ENCODE measurements at places on chromosomes 7 and 10. TPM values are rescaled to one million over a fixed set of nuclear protein-coding genes. Genes with fewer than 3 reads are reported as not detected.

Gene SPDYE11
- not detected for total RNA-seq

- DNase-seq: no peak
Observed at GRCh38 chr10:108303149-108303548, 1138.6 kb upstream of the SORCS1 start.

DNA sequence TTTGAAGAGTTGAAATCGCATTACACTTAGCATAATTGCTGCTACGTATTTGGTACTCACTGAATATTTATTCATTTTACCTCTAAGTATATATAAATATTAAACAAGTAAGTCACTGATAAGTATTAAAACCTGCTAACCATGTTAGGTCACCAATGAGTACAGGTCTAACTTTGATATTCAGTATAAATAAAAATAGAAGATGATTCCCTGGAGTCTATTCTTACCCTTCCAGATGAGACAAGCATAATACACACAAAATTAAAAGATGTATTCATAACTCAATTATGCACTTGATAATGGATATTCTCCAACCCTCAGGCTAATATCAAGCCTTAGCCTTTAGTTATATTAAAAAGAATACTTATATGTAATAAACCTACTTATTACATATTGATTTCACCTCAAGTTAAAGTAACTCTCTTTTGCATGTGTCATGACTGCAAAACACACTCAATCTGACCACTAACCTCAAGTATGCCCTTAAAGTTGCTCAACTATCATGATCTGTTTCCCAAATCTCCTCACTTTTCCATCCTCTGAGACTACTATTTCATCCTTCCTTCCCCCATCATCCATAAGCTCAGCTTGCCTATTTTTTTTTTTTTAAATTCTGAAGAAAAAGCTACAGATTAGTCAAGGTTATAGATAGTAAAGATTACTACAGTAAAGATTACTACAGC, 46.8 kb downstream of the IPMK start:
- no peak for DNase-seq

GRCh38 chr7:138550337-138550736, 90.3 kb downstream of the TRIM24 start:
- DNase-seq: no peak

- no peak for DNase-seq
Observed at GRCh38 chr10:30694518-30695228, 65.1 kb upstream of the LYZL2 start.

DNA sequence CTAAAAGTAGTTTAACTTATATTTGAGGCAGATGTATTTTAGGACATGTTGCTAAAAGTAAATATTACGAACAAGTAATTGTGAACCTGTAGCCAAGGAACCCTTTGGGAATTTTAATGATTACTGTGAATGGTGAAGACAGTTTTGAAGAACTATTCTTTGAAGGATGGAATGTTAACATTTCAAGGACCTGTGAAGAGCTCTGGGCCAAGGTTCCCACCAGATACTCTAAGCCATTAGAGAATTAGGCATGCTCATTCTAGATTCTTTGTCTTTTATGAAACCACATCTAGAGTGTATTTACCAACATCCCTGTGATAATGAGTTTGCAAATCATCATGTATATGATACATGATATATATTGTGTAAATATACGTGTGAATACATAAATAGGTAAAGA, 99.8 kb downstream of the SEPTIN7 start:
- DNase-seq: no peak

- DNase-seq: no peak
Observed at GRCh38 chr7:38281266-38281665, 7.8 kb upstream of the TARP start.

GRCh38 chr7:42856605-42856987, 55.3 kb downstream of the C7orf25 start:
- no peak for DNase-seq

- no peak for DNase-seq
Observed at GRCh38 chr10:97584060-97584797, at the start of gene HOGA1. HOGA1 (plus strand) TSS chr10:97584389; CDS start chr10:97584704, 315 bp downstream.

- no peak for DNase-seq
Observed at GRCh38 chr10:14707481-14707880, 67.2 kb downstream of the FAM107B start.

GRCh38 chr7:63039882-63040281, 958.8 kb upstream of the ZNF722 start:
- no peak for DNase-seq

DNA sequence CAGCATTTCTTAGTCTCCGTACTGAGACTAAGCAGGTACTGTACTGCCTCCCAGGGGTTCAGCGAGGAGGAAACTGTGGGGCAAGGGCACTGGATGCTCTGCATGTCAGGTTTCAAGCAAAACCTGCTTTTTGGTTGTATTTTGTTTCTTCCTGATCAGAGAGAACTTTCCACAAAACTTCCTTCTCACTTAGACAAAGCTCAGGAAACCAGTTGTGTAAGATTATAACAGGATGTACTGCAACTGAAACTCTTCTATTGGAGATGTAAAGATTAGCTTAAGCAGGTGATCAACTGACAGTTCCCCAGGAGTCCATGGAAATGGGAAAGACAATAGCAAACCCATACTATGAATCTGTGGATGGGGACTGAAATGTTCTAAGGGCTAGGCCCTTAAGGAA, 67.3 kb downstream of the PLCE1 start:
- DNase-seq: no peak

GRCh38 chr10:5506751-5507648, 7.6 kb upstream of the CALML5 start:
- no peak for DNase-seq

Gene INMT
- not detected for total RNA-seq

DNA sequence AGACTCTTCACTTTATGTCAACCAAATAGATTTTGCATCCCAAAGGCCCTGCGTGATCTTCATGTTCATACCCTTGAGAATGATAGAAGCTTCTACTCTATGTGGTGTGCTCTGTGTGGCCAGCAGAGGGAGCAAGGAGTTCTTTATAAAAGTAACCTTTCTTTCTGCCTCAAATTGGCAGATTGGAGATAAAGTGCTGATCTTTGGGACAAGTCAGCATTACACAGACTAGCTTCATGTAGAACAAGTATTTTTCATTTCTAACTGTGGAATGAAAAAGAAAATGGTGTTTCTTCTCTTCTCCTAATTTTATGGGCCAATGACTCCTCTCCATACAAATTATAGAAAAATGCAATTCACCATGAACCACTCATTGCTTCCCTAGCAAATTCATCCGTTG, 1214.1 kb downstream of the SORCS1 start:
- peak; percentile 44 for DNase-seq

GRCh38 chr10:131269776-131270460, 41.6 kb downstream of the TCERG1L start:
- no peak for DNase-seq

DNA sequence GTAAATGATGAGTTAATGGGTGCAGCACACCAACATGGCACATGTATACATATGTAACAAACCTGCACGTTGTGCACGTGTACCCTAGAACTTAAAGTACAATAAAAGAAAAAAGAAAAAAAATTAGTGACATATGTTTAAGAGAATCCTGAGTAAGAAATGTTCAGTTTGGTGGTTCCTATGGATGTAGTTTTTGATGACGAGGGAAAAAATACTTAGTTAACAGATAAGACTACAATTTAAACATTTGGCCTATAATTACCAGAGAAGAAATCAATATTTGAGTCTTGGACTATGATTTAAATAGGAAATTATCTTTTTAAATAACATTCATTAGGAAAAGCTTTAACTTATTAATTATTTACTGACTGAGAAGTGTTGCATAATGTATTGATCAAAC, 39.2 kb upstream of the SLC26A3 start:
- no peak for DNase-seq

DNA sequence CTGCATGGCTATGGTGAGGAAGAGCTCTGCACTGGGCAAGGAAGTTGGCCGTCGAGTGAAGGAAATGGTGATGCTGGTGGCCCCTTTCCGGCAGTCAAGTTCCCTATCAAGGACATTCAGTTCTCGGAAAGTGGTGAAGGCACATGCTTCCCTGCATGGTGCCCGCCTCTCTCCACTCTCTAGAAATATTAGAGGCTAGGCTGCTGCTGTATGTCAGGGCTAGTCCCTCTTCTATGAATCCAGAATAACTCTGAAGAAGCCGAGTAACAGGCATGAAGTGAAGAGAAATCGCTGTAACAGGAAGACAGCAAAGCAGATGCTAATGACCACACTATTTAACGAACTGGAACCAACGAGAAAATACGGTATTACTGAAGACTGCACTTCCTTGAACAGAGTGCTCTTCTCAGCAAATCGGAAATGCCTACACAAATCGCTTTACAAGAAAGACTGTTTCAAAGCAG, 5.4 kb downstream of the IDI1 start:
- peak; percentile 30 for DNase-seq

DNA sequence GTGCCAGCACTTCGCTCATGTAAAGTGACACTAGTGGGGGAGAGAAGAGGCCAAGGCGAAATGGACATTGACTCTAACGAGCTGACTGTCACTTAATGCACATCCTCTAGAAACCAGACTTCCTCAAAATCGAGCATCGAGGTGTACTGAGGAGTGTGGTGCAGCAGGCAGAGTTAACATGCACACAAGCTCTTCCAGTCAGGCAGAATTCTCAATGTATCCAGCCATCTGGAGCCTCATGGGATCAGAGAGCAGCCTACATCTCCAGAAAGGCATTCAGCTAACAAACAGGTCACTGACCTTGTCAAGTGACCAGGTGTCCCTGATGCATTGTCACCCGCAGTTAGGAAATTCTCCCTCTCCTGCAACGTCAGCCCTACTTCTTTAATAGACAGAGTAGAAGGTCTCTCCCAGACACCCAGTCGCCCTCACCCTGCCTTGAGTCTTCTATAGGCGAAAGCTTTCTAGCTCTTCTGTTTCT, 259.8 kb upstream of the AOAH start:
- DNase-seq: no peak

DNA sequence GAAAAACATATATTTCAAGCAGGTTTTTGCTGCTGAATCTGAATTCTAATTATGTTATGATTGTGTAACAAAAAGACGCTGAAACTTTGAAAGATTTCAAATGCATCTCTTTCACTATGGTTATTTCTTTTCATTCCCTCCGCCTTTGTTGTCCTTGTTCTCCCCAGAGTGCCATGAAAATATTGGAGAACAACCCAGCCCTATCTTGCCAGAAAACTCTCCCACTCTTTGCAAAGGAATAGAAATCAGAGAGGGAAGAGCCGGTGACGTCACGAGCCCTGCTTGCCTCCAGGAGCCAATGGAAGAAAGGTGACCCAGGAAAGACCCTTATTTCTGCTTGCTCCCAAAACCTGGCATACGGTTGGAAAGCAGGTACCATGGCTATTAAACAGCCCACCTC, 3.4 kb downstream of the GFRA1 start:
- no peak for DNase-seq

Gene SPAM1
- not detected for total RNA-seq

GRCh38 chr10:124012991-124013390, 80.4 kb downstream of the CHST15 start:
- DNase-seq: no peak

DNA sequence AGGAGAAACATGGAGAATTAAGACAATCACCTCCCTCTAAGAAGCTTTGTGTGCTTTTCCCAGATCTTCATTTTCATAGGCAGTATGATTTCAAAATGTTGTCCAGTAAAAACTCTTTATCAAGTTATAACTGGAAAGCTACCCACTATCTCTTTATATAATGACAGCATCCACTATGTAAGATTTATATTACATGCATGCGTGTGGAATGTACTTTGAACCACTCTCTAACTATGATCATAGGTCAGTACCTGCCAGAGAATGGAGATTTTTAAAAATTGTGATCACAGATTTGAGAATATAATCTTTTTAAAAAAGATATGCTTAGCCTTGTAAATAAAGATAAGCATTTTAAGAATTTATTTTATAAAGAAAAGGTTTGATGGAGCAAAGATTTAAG, 17.9 kb downstream of the PAPSS2 start:
- no peak for DNase-seq

DNA sequence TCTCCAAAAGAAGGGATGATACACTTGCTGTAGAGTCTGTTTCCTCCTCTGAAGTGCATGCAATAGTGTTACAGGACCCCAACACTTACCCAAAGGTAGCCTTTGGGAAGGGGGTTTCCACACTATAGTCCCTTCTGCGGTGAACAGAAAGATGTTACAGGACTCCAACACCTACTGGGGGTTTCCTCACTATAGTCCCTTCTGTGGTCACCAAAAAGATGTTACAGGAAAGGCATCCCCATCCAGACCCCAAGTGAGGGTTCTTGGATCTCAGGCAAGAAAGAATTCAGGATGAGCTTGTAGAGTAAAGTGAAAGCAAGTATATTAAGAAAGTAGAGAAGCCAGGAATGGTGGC, 69.2 kb upstream of the PIK3CG start:
- DNase-seq: no peak

Gene NRG3
- not detected for total RNA-seq

DNA sequence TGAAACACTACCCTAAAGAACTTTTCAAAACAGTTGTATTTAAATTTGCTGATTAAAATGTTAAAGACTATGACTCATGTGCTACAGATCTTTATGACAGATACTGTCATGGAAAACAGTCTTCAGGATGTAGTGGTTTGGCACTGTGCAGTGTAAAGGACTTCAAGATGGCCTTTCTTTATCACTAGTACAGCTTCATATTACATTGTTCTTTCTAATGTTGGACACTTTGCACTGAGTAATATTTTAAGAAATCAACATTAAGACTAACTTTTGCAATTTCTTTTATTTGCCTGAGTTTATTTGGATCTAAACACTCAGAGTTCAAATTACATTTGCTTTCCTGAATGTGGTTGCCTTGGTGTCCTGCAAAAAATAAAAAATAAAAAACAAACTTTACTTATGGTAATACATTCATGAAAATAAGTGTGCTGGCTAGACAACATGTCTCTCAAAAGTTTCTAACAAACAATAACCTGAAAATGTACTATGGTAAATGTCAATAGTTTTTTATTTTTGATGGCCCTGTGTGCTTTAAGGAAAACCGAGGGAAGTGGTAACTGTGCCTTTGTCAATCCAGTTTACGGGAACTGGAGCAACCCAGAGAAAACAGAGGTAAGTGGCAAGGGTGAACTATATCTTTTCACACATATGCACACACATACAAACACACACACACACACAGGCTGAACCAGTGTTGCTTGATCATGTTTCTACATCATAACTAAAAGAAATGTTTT, 85.9 kb upstream of the PLXDC2 start:
- DNase-seq: no peak

Gene SYT15B
- 0.16 TPM for total RNA-seq

- DNase-seq: no peak
Observed at GRCh38 chr10:128405450-128405849, 279.2 kb upstream of the MKI67 start.

DNA sequence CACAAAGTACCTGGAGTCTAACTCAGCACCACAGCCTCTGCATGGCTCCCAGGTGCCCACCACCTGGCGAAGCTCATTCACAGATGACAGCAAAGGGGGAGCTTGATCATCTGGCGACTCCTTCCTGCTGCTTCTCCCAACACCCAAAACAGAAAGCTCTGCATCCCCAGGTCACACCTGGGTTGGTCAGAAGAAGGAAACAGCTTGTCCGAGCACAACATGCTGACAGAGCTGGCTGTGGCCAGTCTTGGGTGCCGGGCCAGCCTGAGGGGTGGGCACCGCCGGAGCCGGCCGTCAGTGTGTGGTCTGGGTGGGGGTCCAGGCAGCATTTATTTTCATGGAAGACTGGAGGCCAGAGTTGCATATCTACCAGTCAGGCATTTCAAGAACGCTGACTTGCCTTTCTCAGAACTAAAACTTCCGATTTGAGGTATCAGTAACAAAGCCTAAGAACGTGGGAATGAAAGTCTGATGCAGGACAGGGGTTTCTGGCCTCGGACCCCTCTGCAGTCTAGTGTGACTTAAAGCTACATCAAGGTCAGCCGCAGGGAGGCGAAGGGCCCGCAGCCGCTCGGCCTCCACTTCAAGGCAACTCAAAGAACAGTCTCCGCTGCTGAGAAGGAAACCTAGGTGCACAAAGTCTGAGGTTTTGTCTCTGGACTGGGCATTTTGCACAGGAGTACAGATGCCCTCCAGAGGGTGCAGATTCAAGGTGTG, 109.6 kb downstream of the CYTH3 start:
- DNase-seq: no peak
